ENCODE measurements at places on chromosomes 1 and 21. TPM values are rescaled to one million over a fixed set of nuclear protein-coding genes. Genes with fewer than 3 reads are reported as not detected.
A peak's percentile ranks its signal among the peaks of the same experiment; 100 is the strongest.

GRCh38 chr1:30320581-30320890 lies 402.8 kb downstream of the MATN1 start:
- H3K36me3 ChIP-seq: no peaks in the 10 kb centered on the region
- DNase-seq: no peak
- H3K4me3 ChIP-seq: no peak overlapping the region
- peaks cover 49% of the 10 kb centered on the region for H3K27me3 ChIP-seq
- no peaks in the 10 kb centered on the region for H3K4me1 ChIP-seq
- no peak overlapping the region for H3K27ac ChIP-seq

RIIAD1 gene
- not detected for polyA plus RNA-seq

AMY1C gene
- not detected for polyA plus RNA-seq

GRCh38 chr1:19313961-19314882 lies 2.1 kb downstream of the SLC66A1 start:
- H3K4me1 ChIP-seq: peaks cover 78% of the 10 kb centered on the region
- H3K36me3 ChIP-seq: no peaks in the 10 kb centered on the region
- peak overlapping the region; percentile 92 for H3K27ac ChIP-seq
- peak overlapping the region; percentile 88 for H3K4me3 ChIP-seq
- H3K27me3 ChIP-seq: no peaks in the 10 kb centered on the region
- DNase-seq: peak; percentile 51

DNA sequence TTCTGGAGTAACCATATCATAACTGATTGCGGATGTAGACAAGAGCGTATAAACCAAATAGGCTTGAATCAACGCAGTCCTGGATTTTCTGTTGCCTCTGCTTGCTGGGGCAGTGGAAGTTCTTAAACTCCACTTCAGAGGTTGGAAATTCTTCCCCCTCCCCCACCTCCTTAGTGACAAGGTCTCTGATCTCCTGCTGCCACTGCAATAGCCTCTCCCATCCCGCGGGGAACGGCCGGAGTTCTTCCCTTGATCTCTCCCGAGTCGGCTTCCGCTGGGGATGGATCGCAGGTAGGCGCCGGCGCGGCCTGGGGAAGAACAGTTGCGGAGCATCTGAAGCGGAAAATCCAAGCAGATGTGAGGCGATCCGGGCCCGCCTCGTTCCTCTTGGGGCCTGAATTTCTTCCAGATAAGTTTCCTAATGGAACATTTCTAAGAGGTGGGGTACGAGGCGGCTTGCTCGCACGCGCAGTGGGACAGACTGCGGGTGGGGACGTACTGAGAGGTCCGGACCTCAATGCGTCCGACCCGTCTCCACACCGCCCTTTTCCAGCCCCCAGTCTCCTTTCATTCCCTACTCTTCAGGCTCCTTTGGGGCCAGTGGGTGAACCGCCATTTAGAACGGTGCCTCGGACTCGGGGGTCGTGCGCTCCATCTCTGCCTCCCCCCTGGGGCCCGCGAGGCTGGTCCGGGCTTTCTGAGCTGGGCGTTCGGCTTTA lies 3.1 kb upstream of the SIM2 start:
- peaks cover 49% of the 10 kb centered on the region for H3K27me3 ChIP-seq
- H3K36me3 ChIP-seq: peaks cover 8% of the 10 kb centered on the region
- H3K27ac ChIP-seq: no peak overlapping the region
- DNase-seq: no peak

DNA sequence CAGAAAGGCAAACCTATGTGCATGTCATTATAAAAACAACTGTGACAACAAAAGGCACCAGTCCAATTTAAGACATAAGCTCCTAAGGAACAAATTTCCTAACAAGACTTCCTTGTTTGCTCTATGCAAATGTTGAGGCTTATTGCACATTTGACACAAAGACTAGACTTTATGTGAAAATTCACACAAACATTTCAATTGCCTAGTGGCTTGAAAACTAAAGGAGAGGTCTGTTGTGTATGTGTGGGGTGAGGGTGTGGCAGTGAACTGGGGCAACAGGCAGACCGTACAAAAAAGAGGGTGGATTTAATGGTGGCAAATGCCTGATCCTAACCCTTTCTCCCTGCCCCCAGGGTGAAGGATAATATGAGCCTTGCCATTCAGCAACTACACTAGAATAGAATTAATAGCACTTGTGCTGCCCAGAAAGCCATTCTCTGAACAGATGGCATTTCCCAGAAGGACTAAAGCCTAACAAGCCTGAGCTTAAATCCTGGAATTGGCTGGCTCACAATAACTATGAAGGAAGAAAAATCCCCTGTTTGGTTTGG lies 73.9 kb downstream of the GLUL start:
- no peaks in the 10 kb centered on the region for H3K36me3 ChIP-seq
- no peak for DNase-seq
- H3K27me3 ChIP-seq: peaks cover under 1% of the 10 kb centered on the region
- no peaks in the 10 kb centered on the region for H3K4me1 ChIP-seq

CYP4A11 gene
- polyA plus RNA-seq: not detected

UMODL1 gene
- 0.17 TPM for polyA plus RNA-seq

DNA sequence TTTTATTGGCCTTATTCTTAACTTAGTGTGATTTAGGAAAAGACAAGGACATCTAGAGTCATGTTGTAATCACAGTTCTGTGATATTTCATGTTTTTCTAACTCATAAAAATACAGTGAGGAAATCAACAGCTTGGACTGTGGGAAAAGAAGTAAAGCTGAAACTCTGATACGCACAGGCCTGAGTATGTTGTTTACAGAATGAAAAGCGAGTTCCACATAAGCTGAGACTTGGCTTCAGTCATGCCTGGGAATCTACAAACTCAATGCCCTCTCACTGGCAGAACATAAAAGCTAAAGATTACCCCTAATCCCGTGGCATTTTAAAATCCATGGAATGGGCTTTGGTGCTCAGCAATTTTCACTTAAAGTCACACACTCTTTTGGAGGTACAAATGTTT lies 23.6 kb upstream of the ATP5PO start:
- no peak overlapping the region for H3K27ac ChIP-seq
- H3K4me3 ChIP-seq: no peak overlapping the region

GRCh38 chr1:150997949-150998348 lies 8.8 kb downstream of the MINDY1 start:
- no peak overlapping the region for H3K4me3 ChIP-seq
- H3K27me3 ChIP-seq: no peaks in the 10 kb centered on the region
- H3K36me3 ChIP-seq: peaks cover 16% of the 10 kb centered on the region
- H3K4me1 ChIP-seq: peaks cover 10% of the 10 kb centered on the region
- no peak for DNase-seq
- H3K27ac ChIP-seq: no peak overlapping the region
